ENCODE measurements at places on chromosomes 6 and 20. TPM values are rescaled to one million over a fixed set of nuclear protein-coding genes. Genes with fewer than 3 reads are reported as not detected.

- no peak for DNase-seq
These were observed 50.9 kb downstream of the MAP7 start for GRCh38 chr6:136499370-136499769.

GRCh38 chr20:32278199-32278643 is 770 bp downstream of the KIF3B start:
- DNase-seq, result no peak

GRCh38 chr6:8982668-8983067 is 547.3 kb upstream of the SLC35B3 start:
- DNase-seq, result no peak

DNA sequence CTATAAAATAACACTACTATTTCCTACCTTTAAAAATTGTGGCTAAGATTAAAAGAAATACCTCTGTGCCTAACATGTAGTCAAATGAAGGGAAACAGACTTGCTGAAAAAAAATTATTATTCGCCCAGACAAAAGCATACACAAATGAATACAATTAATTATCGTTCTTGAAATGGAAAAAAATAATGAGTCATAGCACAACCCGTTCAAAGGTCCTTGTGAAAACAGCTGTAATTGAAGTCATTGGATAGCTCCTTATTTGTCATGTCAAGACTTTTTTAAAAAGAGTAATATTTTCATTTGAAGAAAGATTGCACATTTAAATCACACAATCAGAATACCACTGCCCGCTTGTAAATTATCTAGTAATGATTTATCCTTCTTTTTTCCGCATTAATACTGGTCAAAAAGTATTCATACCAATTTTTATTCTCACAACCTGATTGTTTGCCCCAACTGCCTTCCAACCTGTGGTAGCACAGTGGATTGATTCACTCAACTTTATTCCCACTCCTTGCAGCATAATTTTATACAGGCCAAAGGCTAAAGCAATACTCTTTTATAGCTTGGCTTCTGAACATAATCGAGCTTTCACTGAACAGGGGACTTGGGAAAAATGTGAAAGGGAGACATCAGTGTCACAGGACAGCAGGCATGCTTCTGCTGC is 655.2 kb upstream of the MAP3K7 start:
- DNase-seq, result no peak

Gene FAM184A
- total RNA-seq, result 7.6 TPM

- DNase-seq, result no peak
These were observed 243.9 kb downstream of the DLL1 start for GRCh38 chr6:170046791-170047626.

GRCh38 chr6:131784561-131784960 is 23.3 kb upstream of the ENPP1 start:
- DNase-seq, result no peak

- DNase-seq, result no peak
These were observed 134.3 kb downstream of the ANKRD60 start for GRCh38 chr20:58094160-58094559.

DNA sequence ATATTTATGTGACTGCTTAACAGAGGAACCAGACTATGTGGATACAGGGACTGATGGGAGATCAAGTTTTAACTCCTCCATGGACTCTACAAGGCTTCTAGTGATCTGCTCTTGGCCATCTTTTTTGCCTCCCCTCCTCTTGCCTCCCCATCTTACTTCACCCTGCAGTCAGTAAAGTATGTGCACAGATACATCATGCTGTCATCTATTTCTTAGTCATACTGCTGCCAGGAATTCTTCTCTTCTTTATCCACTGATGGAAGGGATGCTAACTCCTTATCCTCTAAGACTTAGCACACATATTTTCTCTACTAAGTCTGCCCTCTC is 27.6 kb upstream of the FAM83C start:
- DNase-seq, result no peak

GRCh38 chr6:85364344-85364743 is 85.5 kb upstream of the NT5E start:
- DNase-seq, result no peak

Gene DEFB132
- not detected for total RNA-seq

DNA sequence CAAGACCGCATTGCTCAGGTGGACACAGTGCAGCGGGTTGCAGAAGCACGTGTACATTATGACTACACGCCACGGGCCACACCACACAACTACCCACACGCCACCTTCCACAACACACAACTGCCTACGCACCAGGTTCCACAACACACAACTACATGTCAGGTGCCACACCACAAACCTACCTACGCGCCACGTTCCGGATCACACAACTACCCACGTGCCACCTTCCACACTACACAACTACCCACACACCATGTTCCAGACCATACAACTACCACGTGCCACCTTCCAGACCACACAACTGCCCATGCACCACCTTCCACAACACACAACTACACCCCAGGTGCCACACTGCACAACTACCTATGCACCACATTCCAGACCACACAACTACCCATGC is 20.5 kb downstream of the THBS2 start:
- DNase-seq, result no peak

Gene HINT3
- 17.4 TPM for total RNA-seq

DNA sequence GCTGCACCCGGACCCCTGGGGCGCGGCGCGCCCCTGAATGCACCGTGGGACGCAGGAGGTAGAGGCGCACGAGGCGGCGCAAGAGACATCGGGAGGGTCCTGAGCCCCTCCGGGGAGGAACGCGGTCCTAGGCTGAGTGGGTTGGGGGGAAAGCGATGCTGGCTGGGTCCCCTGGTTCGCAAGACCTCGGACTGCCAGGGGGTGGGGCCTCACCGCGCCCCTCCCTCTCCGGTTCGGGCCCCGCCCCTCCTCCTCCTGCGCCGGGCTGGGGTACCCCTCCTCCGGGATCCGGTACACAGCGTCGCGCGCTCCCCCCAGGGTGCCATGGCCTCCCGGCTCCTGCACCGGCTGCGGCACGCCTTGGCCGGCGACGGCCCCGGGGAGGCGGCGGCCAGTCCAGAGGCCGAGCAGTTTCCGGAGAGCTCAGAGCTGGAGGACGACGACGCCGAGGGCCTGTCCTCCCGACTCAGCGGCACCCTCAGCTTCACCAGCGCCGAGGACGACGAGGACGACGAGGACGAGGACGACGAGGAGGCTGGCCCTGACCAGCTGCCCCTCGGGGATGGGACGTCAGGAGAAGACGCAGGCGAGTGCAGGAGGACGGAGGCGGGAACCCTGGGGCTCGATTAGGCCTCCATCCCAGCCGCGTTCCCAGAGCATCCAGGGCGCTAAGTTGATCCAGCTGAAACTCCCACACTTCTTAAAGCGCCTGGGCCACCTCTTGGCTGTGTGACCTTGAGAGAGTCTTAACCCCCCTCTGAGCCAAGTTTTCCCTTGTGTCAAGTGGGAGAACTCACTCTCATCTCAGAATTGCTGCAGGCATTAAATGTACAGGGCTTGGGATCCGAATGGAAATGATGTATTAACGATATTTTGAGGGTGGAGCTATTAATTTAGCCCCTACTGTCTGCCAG is 541 bp downstream of the SNX21 start:
- DNase-seq, result peak; percentile 68

Gene NR2E1
- not detected for total RNA-seq

DNA sequence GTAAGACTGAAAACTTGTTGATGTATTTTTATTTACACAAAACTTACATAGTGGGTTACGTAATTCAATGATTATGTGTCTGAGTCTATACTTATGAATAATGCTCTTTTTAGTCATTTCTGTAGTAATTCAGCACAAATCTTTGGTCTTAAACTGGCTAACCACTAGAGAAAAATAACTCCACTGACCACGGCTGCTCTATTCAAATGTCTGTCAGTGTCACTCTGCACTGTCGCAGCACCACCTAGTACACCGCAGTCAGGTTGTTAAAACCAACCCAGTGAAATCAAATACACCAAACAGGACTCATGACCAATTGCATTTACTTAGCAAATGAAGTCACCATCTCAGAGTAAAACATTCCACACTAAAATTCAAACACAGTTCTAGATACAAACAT is 93.5 kb upstream of the CCDC28A start:
- no peak for DNase-seq

- peak; percentile 41 for DNase-seq
These were observed 18.4 kb upstream of the NUP153 start for GRCh38 chr6:17725083-17725482.

Gene PPIL6
- total RNA-seq, result 3.3 TPM

Gene FOXA2
- 0.09 TPM for total RNA-seq

GRCh38 chr6:108437821-108438220 is 122.9 kb upstream of the FOXO3 start:
- DNase-seq, result no peak

DNA sequence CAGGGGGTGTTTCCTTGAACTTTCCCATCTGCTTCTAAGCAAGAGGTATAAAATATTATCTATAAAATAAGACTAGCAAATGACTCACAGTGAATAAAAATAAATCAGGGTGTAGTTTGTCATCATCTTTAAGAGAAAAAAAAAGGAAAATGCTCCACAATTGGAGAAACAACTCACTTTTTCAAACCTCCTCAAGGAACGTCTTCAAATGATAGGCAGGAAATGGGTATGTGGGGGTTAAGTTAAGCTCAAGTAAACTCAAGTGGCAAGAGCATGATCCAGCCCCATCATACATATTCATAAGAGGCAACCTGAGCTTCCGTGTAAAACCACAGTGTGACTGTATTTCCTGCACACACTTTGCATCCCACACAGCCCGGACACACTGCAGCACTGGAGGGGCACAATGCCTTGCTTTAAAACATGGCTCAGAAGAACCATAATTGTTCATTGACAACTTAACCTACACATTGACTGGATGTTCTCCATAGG is 58.5 kb upstream of the CEP85L start:
- no peak for DNase-seq

- DNase-seq, result no peak
These were observed 70.8 kb upstream of the AHI1 start for GRCh38 chr6:135568379-135568778.

DNA sequence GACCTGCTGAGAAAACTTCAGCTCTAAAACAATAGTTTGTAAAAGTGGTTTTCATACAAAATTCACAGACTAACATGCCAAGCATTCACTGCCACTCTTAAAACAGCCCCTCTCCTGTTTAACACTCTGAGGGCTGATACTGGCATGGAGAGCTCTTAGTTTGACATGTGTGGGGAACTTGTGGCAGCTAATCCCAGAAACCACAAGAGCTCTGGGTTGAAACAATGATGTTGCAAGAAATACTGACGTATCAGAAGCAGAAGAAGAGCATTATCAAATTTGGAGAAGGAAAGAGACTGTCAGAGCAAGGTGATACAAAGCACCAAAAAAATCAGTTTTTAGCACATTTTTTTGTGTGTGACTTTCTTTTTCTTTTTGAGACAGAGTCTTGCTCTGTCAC is 5.1 kb downstream of the BEND3 start:
- DNase-seq, result no peak

DNA sequence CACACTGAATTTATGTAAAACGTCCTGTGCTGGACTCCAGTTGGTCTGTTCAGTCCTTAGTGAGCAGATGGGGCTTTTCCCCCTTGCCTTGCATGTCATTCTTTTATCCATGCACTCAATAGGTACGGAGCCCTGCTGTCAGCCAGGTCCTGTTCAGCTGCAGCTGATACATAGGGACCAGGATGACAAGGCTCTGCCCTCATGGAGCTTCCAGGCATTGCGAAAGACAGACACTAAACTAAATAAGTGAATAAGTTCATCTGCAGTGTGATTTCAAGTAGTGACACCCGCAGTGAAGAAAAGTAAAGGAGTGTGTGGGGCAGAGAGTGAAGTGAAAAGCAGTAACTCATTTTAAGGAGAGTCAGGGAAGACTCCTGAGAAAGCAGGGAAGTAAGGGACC is 324.2 kb downstream of the NRN1 start:
- DNase-seq, result no peak

DNA sequence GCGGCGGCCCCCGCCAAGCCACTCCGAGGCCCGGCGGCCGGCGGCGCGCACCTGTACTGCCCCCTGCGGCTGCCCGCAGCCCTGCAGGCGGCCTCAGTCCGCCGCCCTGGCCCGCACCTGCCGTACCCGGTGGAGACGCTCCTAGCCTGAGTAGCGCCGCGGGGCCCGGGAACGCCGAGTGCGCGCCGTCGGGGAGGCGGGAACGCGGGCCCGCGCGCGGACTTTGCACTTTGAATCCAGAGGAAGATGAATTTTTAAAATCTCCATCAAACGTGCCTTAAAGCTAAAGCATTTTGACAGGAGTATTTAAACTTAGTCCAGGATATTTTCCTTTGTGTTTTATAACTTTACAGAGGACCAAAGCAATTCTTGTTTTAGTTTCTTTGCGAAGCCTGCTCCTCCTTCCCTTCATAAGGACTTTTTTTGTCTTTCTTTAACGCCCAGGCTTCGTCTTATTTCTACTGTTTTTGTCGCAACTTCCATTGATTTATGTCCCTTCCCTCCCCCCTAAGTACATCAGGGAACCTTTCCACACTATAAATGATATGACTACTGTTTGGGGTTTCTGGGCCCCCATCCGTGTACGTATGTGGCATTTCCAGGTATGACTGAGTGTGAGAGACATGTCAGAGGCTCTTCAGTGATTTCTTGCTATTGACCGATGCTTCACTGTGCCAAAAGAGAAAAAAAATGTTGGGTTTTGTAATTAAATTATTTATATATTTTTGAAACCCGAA is 2.0 kb downstream of the FOXQ1 start:
- no peak for DNase-seq

DNA sequence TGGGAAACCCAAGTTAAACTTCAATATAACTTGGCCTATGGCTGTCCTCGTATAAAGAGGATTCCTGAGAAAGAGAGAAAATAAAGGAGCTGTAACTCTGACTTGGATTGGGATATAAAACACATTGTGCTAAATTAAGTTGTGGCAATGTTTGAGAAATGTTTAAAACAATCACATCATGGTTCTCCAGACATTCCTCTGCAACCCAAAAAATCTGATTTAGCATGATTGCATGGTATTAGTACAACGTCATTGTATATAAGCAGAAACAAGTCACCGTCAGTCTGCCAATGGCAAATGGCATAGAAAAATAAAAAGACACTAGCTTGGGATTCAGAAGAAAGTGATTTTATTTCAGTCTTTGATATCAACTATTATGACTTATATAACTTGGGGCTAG is 140.2 kb upstream of the FAM83B start:
- DNase-seq, result no peak

Gene CASS4
- total RNA-seq, result 0.14 TPM

- peak; percentile 67 for DNase-seq
These were observed at the start of gene RSPH9 for GRCh38 chr6:43644940-43645612. Gene RSPH9, plus strand, starts transcription at chr6:43645036. Its CDS starts 63 bp downstream, at chr6:43645099.

- no peak for DNase-seq
These were observed 1.1 kb upstream of the SPDEF start for GRCh38 chr6:34557228-34557627.

Gene CD40
- total RNA-seq, result 4.2 TPM

Gene AVP
- not detected for total RNA-seq

All from neural crest cell (in vitro differentiated cells).